CD4-positive, alpha-beta memory T cell (primary cell): ENCODE measurements at places on chromosomes 13 and 19. TPM values are rescaled to one million over a fixed set of nuclear protein-coding genes. Genes with fewer than 3 reads are reported as not detected.

GRCh38 chr13:93407551-93407950 lies 180.9 kb downstream of the GPC6 start:
- H3K27ac ChIP-seq = no peak overlapping the region
- no peaks in the 10 kb centered on the region for H3K27me3 ChIP-seq

DNA sequence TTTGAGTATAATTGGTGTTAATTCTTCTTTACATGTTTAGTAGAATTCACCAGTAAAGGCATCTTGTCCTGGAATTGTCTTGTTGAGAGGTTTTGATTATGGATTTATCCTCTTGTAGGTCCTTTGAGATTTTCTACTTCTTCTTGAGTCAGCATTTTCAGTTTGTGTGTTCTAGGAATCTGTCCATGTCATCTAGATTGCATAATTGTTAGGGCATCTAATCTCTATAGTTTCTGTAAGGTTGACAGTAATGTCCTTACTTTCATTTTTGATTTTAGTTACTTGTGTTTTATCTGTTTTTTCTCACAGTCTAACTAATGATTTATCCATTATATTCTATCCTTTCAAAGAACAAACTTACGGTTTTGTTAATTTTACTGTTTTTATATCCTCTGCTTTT lies 492.0 kb downstream of the FGF9 start:
- H3K27ac ChIP-seq = no peak overlapping the region
- H3K36me3 ChIP-seq = no peaks in the 10 kb centered on the region
- peak; percentile 12 for DNase-seq
- H3K4me3 ChIP-seq = peak overlapping the region; percentile 17
- no peaks in the 10 kb centered on the region for H3K27me3 ChIP-seq
- peaks cover 33% of the 10 kb centered on the region for H3K4me1 ChIP-seq

GRCh38 chr13:70473907-70474306 lies 365.7 kb upstream of the KLHL1 start:
- no peak for DNase-seq
- no peak overlapping the region for H3K4me3 ChIP-seq
- H3K36me3 ChIP-seq = no peaks in the 10 kb centered on the region
- no peaks in the 10 kb centered on the region for H3K4me1 ChIP-seq
- no peaks in the 10 kb centered on the region for H3K27me3 ChIP-seq

DNA sequence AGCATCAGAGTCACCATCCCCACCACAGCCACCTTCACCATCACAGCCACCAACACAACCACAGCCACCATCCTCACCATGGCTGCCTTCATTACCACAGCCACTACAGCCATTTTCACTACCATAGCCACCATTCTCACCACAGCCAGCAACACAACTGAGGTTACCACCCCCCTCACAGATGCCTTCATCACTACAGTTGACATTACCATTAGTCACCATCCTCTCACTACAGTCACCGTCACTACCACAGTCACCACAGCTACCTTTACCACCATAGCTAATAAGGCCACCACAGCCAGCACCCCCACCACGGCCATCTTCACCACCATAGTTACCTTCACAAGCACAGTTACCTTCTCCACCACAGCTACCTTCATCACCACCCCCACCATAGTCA lies 269.6 kb downstream of the DNAJC15 start:
- no peaks in the 10 kb centered on the region for H3K36me3 ChIP-seq
- H3K27me3 ChIP-seq = no peaks in the 10 kb centered on the region
- no peak overlapping the region for H3K4me3 ChIP-seq
- no peak overlapping the region for H3K27ac ChIP-seq
- no peak for DNase-seq

- H3K36me3 ChIP-seq = peaks cover 43% of the 10 kb centered on the region
- H3K4me1 ChIP-seq = no peaks in the 10 kb centered on the region
- no peak overlapping the region for H3K27ac ChIP-seq
- DNase-seq = no peak
- no peaks in the 10 kb centered on the region for H3K27me3 ChIP-seq
Observed at GRCh38 chr19:11116507-11116906, 27.2 kb downstream of the LDLR start.

- H3K27ac ChIP-seq = peak overlapping the region; percentile 88
- peaks cover 37% of the 10 kb centered on the region for H3K4me1 ChIP-seq
- H3K27me3 ChIP-seq = no peaks in the 10 kb centered on the region
Observed at GRCh38 chr19:33177417-33177979, 16.6 kb upstream of the LRP3 start.

- H3K36me3 ChIP-seq = no peaks in the 10 kb centered on the region
- no peaks in the 10 kb centered on the region for H3K27me3 ChIP-seq
- no peak for DNase-seq
- no peak overlapping the region for H3K4me3 ChIP-seq
Observed at GRCh38 chr13:19382111-19382510, 179.2 kb downstream of the TPTE2 start.

DNA sequence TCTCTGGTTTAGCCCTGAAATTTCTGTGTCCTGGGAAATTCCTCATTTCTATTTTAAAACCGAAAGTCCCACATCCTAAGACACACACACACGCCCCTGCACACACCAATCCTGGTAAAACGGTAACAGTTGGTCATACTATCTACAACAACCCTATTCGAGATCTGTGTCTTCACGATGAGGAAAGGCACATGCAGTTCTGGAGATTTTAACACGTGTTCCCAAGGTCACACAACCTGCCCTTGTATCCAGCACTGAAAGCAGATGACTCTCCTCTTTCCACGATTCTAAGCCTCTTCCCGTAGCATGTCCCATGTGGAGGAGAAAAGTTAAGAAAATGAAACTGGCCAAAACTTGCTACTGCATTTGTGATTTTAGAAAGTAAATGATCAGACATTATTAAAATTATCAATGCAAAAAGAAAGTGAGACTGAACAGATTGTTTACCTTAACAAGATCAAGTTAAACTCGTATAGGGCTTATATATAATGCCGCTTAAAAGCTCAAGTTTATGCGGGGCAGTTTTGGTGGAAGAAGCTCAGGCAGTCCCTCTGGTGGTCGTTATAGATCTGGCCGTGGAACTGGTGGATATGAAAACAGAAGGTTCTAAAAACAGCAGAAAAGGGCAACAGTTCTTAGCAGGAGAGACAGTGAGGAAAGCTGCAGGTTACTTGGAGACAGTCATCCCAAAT lies 32.7 kb downstream of the VSTM1 start:
- H3K27ac ChIP-seq = no peak overlapping the region
- no peak for DNase-seq
- no peaks in the 10 kb centered on the region for H3K36me3 ChIP-seq
- no peaks in the 10 kb centered on the region for H3K4me1 ChIP-seq
- H3K4me3 ChIP-seq = no peak overlapping the region

Gene C13orf42
- not detected for total RNA-seq

Gene SLC6A16
- 4.3 TPM for total RNA-seq

Gene SNRPA
- 93.3 TPM for total RNA-seq
